ENCODE measurements at places on chromosomes 6 and 20. TPM values are rescaled to one million over a fixed set of nuclear protein-coding genes. Genes with fewer than 3 reads are reported as not detected.

MAFB gene
- 1.1 TPM for total RNA-seq

CENPQ gene
- total RNA-seq, result 5.2 TPM

DUSP22 gene
- total RNA-seq, result 16.1 TPM

IL17F gene
- not detected for total RNA-seq

OPRM1 gene
- not detected for total RNA-seq
